ENCODE measurements at places on chromosomes 1 and 21.

GRCh38 chr1:23567996-23568607 lies 8.8 kb upstream of the ID3 start:
- DNase-seq = no peak

- no peak for DNase-seq
These were observed 483.3 kb downstream of the TTLL7 start for GRCh38 chr1:83515578-83516154.

- DNase-seq = no peak
These were observed 257.2 kb downstream of the MRPL39 start for GRCh38 chr21:25350056-25350455.

DNA sequence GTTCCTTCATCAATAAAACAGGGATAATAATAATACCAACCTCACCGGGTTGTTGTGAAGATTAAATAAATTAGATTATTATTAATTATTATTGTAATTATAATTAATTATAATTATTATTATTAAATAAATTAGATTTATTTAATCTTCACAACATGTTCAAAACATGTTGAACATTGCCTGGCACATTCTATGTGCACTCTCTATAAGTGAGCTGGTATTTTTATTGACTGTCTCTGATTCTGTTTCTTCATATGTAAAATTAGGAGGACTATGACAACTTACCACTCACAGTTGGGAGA lies 834 bp upstream of the C8B start:
- DNase-seq = no peak

DNA sequence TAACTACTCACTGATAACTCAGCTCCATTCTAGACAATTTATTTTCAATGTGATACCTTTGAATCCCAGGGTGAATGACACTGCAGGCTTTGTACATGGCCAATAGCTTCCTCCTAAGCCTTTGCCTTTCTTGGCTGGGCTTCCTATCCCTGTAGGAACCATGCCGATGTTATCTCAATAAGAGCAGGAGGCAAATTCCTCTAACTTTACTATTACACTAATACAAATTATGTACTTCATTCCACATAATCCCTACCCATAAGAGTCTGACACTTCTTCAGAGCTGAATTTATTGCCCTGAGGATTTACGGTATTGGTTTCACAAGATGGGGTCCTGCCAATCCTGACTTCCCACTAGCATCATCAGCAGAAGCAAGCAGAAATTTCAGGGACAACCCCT lies 14.0 kb downstream of the TGFBR3 start:
- no peak for DNase-seq

- no peak for DNase-seq
These were observed 2.8 kb upstream of the KCNA3 start for GRCh38 chr1:110677526-110677925.

- DNase-seq = no peak
These were observed 191.9 kb downstream of the AK5 start for GRCh38 chr1:77473690-77474089.

DNA sequence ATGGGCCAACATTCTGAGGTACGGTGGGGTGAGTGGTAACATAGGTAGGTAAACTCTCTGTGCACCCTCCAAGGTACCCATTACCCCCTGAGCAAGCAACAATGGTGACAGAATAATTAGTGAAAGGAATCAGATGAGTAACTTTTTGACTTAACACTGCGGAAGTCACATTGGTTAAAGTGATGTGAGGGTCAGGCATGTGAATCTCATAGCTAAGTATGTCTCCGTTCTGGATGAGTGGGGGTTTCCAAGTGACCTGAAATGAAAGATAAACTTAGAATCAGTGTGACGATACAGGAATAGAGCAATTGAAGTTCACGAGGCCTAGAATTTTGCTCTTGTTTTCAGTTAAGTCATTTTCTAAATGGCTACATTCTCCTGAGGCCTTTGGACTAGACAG lies 311.7 kb downstream of the KCTD3 start:
- no peak for DNase-seq

DNA sequence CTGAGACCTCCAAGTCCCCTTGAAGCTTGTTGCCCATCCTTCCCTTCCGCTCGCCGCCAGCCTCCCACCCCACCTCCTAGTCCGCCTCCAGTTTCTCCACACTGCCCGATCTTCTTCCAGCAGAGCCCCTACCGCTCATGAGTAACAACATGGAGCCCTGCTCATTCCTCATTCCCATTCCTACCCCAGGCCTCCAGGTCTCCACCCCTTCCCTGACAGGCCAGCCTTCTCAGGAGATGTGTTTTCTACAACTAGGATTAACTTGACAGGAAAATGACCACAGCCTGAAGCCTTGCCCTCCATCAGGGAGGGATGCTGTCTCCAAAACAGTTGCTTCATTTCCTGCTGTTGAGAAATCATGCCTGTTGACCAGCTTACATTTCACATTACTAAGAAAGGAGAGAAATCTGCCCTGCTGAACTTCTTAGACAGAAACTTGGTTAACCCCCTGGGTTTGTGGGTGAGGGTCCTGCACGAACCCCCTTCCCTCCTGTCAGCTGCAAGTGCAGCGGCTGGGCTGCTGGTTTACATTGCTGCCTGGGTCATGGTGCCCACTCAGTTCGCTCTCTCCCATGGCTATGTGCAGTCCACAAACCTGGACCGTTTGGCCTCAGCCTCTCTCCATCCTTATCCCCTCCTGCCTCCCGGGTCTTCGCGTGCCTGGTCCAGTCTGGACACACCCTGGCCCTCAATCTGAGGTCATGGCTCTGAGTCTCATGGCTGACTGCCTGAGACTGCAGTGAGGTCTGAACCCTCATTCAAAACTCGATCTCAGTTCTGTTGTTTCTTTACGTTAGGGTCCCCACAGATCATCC lies 16.1 kb upstream of the CHI3L1 start:
- DNase-seq = no peak

DNA sequence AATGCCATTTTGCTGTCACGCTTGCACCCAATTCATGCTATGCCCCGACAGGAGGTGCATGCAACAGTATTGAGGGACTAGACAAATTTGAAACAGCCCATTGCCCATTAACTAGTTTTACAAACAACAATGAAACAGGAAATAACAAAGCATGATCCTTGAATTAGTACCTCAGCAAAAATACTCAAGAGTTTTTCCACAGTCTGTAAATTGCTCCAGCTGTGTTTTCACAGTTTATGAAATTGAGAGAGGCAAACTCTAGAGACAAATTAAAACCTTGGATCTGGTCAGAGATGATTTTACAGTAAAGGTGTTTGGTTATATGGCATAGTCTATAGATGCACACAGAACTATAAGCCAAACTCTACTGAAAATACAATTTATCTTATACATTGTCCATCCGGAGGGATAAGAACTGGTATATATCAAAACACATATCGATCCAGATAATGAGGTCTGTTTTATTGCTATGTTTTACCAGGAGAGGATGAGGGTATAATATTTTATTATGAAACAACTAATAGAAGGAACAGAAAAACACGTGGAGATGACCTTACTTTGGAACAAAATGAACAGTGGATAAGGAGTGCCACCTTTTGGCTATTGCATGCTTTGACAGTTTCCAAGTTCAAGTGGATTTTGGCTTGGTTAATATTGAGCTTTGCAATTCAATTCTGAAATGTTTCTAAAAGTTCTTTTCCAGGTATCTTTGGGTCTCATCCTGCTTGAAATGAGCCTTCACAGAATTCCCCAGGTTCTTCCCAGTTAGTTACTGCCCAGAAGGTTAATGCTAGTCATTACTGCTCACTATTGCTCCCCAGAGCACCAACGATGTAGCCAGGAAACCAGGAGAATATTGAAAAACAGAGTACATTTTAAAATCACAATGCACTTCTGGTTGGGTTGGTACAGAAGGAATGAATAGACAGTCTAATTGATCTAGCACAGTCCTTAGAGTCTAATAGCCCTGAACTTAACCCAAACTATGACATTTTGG lies 45.7 kb downstream of the ZC3H11B start:
- no peak for DNase-seq

DNA sequence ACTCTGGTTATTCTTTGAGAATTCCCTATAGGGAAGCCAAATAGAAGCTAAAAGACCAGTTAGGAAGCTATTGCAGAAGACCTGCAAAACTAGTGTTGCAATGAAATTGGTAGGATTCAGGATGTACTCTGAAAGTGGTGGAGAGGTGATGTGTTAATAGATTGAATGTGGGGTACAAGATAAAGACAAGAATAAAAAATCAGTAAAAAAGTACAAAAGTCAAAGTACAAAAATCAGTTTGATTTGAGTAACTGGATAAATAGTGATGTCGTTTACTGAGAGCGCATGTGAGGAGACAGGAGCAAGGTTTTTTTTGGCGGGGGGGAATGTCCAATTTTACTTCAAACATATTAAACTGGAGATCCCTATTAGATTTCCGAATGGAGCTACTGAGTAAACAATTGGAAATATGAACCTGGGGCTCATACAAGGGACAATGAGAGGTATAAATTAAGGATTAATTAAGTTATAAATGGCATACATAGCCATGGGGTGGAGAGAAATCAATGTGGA lies 2.5 kb upstream of the DCAF8 start:
- no peak for DNase-seq

GRCh38 chr1:32186077-32186476 lies 6.6 kb downstream of the TXLNA start:
- DNase-seq = no peak

- DNase-seq = no peak
These were observed 142.5 kb upstream of the PKN2 start for GRCh38 chr1:88541596-88541995.

DNA sequence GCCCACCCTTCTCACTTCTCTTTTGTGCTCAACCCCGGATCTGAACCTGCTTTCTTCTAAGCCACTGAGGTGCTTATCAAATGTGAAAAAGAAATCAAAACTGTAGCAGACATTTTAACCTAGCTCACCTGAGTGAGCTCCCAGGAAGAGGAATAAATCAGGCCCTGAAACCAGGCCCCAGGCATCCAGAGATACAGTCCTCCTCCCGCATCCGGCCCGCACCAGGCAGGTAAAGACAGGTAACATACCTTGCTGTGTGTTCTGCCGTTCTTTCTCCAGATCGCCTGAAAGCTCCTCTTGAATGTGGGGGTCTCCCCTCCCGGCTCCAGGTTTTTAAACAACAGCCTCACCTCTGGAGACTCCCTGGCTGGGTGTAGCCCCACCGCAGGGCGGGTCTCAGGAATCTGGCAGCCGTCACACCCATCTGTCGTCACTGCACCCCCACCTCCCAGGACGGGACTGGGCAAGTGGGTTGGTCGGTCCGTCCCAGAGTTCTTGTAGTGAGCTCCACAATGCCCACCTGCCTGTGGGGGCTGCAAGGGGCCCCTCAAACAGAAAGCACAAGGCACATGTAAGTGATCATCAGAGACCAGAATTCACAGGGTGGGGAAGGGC lies at the start of gene LAMB3:
Gene LAMB3 (minus strand): TSS at position 305 of the 615 bp plus-strand sequence. CDS start 1,481 bp downstream, outside the sequence.
- no peak for DNase-seq

- peak; percentile 45 for DNase-seq
These were observed 22.6 kb downstream of the ETNK2 start for GRCh38 chr1:204128964-204129896.

DNA sequence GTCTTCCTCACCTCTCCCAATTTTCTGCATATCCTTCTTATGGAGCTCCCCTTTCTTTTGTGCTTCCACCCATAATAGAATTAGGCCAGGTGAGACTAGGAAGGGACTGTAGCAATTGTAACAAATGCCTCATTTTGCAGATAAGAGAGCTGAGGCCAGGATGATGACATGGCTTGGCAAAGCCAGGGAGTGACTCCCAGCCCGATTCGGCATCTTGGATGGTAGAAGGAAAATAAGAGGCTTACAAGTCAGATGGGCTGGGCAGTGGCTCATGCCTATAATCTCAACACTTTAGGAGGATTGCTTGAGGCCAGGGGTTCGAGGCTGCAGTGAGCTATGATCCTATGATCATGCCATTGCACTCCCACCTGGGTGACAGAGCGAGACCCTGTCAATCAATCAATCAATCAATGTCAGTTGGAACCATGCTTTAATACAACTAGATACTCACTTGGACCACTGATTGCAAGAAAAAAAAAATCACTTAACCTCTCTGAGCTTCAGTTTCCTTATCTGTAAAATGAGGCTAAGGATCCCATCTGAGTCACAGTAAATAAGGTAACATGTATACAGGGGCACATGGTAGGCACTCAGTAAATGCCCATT lies 51.6 kb downstream of the PLEKHA6 start:
- no peak for DNase-seq

DNA sequence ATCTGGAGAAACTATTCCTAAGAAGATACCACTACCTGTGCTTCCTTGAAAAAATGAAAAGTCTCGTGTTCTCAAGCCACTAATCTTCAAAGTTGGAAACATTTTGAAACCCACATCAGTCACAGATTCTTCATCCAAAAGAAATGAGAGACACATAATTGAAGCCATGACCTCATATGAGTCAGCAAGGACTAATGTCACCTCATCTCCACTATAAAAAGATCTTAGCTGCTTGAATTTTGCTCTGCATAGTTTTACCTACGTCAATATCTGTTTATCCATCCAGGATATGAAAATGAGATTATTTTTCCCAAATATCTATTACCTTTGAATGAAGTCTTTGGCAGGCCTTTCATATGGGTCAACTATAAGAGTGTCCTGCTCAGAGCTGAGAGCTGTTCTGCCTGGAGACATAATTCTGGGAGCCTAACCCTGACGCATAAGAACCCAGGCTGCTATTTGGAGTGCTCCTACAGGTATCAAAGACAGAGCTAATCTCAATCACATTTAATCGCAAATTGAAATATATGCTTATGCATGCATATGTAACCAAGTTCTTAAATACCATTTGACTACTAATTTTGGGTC lies 312.5 kb upstream of the PKN2 start:
- DNase-seq = no peak

- no peak for DNase-seq
These were observed 10.5 kb downstream of the ATP5IF1 start for GRCh38 chr1:28246427-28246832.

DNA sequence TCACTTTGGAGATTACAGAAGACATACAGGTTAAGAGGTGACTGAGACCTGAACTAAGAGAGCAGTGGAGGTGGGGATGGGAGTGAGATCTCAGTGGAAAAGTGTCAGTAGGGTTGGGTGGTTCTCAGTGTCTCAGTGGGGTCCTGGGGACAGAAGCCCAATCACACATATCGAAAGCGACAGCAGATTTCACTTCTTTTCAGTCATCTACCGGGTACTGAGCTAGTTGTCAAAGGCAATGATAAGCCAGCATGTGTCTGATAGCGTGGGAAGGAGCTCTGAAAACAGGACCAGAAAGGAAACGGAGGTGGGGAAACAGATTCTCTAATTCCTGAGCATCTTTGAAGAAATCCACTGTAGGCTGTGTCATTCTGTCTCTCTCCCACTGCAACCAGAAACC lies 59.5 kb downstream of the RHOU start:
- no peak for DNase-seq

DNA sequence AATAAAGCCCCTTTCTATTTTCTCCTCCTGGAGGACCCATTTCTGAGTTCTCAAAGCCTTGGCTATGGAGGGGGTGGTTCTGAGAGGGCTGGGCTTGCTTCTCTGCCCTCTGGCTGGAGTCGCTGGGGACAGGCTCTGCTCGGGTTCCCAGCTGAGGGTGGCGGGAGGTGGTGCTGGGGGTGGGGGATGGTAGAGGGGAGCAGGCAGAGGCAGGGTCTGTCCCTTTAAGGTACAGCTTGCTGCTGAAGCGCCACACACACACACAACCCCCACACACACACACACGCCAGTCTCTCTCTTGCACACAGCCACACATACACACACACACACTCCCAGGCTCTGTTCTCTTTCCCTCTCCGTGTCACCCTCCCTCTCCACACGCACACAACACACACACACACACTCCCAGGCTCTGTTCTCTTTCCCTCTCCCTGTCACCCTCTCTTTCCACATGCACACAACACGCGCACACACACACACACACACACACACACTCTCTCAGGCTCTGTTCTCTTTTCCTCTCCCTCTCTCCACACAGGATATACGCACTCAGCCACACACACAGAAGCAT lies 69.8 kb upstream of the SSBP3 start:
- DNase-seq = no peak
